Activated naive CD8-positive, alpha-beta T cell treated with anti-CD3 and anti-CD28 coated beads, Interleukin-2, amount 10 ng/mL, durations not matched to agents 7 days and 5 days (primary cell): ENCODE measurements at places on chromosomes 5 and 9. TPM values are rescaled to one million over a fixed set of nuclear protein-coding genes. Genes with fewer than 3 reads are reported as not detected.

DNA sequence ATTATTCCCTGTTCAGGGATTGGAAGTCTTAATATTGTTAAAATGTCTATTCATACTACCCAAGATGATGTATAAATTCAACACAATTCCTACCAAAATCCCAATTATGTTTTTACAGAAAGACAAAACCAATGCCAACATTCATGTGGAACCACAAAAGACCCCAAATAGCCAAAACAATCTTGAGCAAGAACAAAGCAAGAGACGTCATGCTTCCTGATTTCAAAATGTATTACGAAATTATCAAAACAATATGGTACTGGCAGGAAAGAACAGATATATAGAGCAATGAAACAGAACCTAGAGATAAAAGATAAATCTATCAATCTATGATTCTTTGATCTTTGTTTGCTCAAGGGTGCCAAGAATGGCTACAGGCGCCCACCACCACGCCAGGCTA is 237.9 kb downstream of the TAF11L14 start:
- no peak for DNase-seq

- DNase-seq: no peak
Observed at GRCh38 chr5:146003852-146004251, 67.5 kb downstream of the SH3RF2 start.

DNA sequence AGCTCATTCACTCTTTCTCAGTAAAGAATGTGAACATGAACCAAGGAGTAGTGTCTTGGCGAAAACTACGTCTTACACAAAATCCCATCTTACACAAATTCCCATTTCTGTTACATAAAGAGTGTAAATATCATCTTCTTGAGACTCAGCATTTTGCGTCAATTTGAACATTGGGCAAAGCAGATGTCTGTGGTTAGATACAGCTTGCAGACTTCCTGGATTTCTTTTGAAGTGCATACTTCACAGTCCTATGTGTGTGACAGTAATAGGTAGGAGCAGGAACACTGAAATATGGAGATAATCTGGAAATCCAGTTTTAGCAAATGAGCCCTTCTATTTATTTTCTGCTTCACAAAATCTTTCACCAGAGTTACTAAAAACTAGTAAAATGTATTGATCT is 58.8 kb downstream of the C6 start:
- DNase-seq: no peak

GRCh38 chr5:180803181-180804128 is 849 bp upstream of the MGAT1 start:
- peak; percentile 85 for DNase-seq

DNA sequence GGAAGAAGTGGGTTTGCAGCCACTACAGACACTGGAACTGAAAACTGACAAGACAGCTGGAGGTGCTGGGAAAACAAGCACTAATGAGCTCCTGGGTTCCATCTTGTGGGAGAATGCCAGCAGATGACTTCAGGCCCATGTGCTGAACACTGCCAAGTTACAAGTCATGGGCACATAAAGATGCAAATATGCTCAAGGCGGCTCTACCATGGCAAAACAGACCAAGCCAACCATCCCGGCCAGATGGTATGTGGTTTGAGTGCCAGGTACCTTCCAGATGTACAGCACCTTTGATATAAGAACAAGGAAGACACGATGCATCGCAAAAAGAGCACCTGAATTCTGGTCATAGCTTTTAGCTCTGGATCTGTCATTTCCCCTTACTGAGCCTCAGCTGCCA is 19.9 kb downstream of the TNFSF8 start:
- DNase-seq: no peak

DNA sequence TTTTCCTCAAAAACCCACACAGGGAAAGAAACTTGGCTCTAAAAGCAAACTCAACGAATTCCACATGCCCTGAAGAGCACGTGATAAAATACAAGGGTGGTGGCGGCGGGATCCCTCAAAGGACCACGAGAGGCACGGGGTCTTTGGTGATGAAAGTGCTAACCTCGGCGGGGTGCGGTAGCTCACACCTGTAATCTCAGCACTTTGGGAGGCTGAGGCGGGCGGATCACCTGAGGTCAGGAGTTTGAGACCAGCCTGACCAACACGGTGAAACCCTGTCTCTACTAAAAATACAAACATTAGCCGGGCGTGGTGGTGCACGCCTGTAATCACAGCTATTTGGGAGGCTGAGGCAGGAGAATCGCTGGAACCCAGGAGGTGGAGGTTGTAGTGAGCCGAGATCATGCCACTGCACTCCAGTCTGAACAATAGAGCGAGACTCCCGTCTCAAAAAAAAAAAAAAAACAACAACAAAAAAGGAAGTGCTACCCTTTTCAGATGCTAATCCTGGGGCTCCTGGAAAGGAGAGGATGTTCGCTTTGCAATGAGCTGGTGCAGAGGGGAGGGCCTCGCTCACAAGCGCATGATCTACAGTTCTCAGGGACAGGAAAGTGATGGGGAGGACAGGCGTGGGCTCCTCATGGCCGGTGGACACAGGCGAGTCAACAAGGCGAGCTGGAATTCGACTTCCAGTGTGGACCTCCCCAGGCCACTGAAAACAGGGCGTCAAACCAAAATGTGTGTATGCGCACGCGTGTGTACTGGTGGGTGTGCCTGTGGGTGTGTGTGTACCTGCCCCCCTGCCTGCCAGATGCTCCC is 54.1 kb downstream of the USP20 start:
- peak; percentile 68 for DNase-seq

DNA sequence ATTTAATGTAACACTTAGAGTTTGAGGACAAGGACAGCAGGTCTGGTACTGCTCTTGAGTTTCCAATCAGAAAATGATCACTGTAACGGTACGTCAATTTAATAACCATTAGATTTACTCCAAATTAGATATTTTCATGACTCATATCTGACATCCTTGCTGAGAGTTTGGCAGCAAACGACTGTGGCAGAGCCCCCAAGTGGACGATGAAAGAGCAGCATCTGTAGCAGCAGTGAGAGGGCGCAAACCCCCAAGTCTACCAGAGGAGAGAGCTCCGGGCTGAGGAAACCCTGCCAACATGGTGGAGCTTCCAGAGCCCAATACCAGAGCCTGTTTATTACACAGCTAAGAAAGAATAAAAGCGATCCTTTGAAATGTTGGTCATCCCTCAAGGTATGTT is 73.2 kb upstream of the EPB41L4A start:
- no peak for DNase-seq

DNA sequence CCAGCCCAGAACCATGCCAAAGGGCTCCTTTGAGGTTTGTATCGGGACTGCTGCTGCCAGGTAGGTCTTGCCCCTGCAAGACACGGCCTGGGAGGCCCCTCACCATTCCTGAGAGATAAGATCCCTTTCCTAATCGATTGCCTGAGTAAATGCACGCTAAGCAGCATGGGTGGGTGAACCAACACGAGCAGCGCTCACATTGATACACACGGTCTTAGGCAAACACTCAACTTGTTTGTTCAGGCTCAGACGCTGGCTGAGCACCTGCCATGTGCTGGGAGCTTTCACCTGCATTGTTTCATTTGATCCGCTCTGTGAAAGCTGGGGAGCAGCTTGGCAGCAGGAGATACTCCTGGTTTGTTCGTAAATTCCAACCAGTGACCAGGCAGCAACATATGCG is 76.9 kb upstream of the NEURL1B start:
- no peak for DNase-seq

GRCh38 chr9:10701906-10702305 is 89.1 kb upstream of the PTPRD start:
- DNase-seq: no peak

GRCh38 chr5:24805230-24805629 is 160.5 kb upstream of the CDH10 start:
- no peak for DNase-seq

GRCh38 chr9:76610011-76610352 is 151.0 kb downstream of the GCNT1 start:
- no peak for DNase-seq

GRCh38 chr9:137025517-137025966 is 2.5 kb downstream of the ABCA2 start:
- DNase-seq: no peak

GRCh38 chr9:19372567-19372966 is 7.5 kb downstream of the RPS6 start:
- DNase-seq: no peak

DNA sequence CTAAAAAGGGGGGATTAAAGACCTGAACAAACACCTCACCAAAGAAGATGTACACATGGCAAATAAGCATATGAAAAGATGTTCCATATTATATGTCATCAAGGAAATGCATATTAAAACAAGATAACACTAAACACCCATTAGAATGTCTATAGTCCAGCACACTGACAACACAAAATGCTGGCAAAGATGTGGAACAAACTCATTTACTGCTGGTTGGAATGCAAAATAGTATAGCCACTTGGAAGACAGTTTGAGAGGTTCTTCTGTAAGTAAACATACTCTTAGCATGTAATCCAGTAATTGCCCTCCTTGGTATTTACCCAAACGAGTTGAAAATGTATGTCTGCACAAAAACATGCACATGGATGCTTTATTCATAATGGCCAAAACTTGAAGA is 73.6 kb downstream of the RGMB start:
- no peak for DNase-seq

- peak; percentile 57 for DNase-seq
Observed at GRCh38 chr9:89464300-89464901, 33.5 kb downstream of the SEMA4D start.

DNA sequence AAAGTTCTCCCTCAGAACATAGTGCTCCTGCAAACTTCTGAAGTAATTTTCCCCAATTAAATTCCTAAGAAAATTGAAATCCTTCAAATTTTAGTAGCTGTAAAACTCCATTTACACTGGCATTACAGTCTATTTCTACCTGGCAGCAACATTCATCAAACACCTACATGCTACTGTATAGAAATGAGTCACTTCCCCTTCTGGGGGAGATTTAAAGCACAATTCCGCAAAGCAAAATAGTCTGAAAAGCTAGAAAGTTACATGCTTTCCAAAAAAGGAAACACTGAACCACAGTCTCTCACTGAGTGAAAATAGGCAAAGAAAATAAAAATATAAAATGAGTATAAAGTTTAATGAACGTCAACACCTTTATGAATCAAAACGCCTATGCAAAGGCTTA is 43.3 kb downstream of the MCTP1 start:
- no peak for DNase-seq

- DNase-seq: peak; percentile 54
Observed at GRCh38 chr9:4987961-4988421, 2.9 kb downstream of the JAK2 start.

DNA sequence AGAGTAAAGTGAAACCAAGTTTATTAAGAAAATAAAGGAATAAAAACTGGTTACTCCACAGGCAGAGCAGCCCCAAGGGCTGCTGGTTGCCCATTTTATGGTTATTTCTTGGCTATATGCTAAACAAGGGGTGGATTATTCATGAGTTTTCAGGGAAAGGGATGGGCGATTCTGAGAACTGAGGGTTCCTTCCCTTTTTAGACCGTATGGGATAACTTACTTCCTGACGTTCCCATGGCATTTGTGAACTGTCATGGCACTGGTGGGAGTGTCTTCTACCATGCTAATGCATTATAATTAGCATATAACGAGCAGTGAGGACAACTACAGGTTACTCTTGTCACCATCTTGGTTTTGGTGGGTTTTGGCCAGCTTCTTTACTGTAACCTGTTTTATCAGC is 323.9 kb upstream of the PTGER4 start:
- DNase-seq: no peak

DNA sequence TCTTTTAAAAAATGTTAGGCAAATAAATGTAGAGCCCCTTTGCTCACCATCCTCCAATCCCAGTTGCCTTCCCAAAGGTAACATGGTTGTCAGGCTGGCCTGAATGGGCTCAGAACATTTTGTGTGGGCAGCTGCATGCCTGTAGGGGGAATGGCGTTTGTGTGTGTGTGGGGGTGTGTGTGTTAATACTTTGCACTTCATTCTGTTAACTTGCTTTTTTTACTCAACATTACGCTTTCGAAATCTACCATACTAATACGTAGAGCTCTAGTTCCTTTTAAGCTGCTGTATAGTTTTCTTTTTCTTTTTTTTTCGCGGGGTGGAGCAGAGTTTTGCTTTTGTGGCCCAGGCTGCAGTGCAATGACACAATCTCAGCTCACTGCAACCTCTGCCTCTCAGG is 14.0 kb downstream of the MYOZ3 start:
- no peak for DNase-seq

DNA sequence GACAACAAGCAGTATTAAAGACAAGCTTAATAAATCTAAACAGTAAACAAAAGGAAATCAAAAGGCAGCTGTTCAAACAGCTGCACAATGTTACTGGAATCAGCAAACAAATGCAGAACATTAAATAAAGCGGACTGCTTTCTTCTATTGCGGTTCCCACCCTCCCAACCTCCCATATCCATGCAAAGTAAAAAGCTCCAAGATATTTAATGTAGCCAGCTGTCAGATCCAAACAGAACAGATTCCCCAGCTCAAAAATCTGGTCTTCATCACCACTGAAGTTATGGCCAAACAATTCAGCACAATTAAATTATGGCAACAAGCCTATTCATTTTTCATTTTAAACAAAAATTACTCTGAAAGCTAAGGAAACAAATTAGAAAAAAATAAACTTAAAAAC is 75.9 kb downstream of the SLC38A9 start:
- DNase-seq: no peak

GRCh38 chr9:107020040-107020530 is 157.1 kb downstream of the ZNF462 start:
- DNase-seq: no peak

DNA sequence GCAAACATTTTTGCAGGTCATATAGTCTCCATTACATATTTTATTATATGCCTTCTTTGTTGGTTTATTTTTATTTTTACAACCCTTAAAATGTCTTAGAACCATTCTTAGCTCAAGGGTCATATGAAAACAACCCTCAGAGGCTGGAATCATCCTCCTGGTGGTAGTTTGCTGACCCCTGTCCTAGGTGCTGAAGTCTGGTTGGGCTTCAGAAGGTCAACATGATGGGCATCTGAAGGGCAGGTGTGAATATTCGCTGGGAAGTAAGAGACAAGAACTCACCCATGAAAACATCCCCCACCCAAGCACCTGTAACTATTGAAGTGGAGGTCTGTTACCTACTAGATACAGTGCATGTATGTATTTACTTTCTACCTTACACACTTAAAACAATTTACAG is 75.4 kb downstream of the OSMR start:
- DNase-seq: no peak

DNA sequence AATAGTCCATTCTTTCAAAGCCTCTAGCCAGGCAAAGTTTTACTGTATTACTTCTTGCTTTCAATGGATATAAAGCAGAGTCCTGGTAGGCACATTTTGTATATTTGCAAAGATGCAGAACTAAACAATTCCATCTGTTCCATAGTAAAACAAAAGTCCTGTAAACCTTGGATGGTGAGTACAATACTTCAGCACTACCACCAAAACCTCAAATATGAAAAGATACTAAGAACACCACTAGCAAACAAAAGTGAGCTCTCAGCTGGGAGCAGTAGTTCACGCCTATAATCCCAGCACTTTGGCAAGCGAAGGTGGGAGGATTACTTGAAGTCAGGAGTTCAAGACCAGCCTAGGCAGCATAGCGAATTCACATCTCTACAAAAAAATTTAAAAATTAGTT is 195.0 kb downstream of the MSX2 start:
- no peak for DNase-seq

GRCh38 chr5:173329491-173330337 is 1.5 kb upstream of the STC2 start:
- DNase-seq: peak; percentile 72

- no peak for DNase-seq
Observed at GRCh38 chr5:91189480-91190313, 193.4 kb downstream of the ARRDC3 start.

- no peak for DNase-seq
Observed at GRCh38 chr9:106468431-106468830, 394.5 kb upstream of the ZNF462 start.

Gene BRINP1
- total RNA-seq: not detected

Gene CNTNAP3
- total RNA-seq: not detected

Gene NFIB
- not detected for total RNA-seq

Gene DRD1
- not detected for total RNA-seq

Gene IL3
- total RNA-seq: not detected

Gene CDH10
- total RNA-seq: not detected

Gene CCDC183
- total RNA-seq: 2.2 TPM
